AG09309 (cell line): ENCODE measurements at places on chromosomes 6 and 20.

GRCh38 chr20:37042986-37043972 is 52.5 kb downstream of the RBL1 start:
- DNase-seq: no peak

- DNase-seq: no peak
Observed at GRCh38 chr6:41258196-41258493, 28.3 kb downstream of the TREM1 start.

- DNase-seq: peak; percentile 17
Observed at GRCh38 chr6:83153883-83154521, 39.1 kb downstream of the PGM3 start.

DNA sequence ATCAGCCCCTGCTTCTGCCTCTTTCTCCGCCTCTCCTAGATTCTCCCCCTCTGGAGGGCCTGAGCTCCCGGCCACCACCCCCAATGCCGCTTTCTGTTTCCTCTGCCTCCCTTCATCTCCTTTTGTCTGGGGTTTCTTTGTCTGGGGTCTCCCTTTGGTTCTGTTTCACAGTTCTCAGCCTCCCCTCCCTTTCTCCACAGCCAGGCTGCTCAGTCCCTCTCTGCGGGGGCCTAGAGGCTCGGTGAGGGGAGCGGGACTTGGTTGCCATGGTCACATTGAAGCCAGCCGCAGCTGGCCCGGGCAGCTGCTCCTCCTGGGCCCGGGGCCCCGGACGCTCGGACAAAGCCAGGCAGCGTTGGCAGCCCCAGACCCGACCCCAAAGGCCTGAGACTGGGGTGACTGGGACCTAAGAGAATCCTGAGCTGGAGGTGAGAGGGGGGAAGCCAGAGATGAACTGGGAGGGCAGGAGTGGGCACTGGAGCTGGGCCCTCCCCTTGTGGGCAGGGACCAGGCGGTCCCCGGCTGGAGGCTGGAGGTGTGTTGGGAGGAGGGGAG is 3.5 kb upstream of the DDR1 start:
- DNase-seq: no peak

- DNase-seq: no peak
Observed at GRCh38 chr6:70166088-70166958, 136.6 kb downstream of the COL9A1 start.

DNA sequence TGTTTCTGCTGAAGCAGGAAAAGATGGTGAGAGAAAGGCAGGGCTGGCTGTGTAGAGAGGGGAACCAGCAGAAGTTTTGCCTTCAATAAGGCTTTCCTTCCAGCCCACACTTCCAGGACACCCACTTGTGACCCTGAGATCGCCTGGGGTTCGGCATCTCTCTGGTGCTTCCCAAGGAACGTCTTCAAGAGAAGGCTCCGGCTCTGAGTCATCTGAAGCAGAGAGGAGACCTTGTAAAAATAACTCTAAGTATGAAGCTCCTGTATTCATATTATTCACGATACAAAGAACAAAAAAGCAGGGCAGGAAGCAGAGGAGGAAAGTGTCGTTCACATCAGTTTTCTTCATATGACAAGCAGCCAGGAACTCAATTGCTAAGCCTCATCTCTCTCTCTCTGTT is 95.4 kb upstream of the MRPS10 start:
- DNase-seq: no peak

- no peak for DNase-seq
Observed at GRCh38 chr6:44761046-44761445, 373.5 kb downstream of the CDC5L start.

GRCh38 chr20:52616629-52617028 is 355.5 kb upstream of the TSHZ2 start:
- DNase-seq: no peak

DNA sequence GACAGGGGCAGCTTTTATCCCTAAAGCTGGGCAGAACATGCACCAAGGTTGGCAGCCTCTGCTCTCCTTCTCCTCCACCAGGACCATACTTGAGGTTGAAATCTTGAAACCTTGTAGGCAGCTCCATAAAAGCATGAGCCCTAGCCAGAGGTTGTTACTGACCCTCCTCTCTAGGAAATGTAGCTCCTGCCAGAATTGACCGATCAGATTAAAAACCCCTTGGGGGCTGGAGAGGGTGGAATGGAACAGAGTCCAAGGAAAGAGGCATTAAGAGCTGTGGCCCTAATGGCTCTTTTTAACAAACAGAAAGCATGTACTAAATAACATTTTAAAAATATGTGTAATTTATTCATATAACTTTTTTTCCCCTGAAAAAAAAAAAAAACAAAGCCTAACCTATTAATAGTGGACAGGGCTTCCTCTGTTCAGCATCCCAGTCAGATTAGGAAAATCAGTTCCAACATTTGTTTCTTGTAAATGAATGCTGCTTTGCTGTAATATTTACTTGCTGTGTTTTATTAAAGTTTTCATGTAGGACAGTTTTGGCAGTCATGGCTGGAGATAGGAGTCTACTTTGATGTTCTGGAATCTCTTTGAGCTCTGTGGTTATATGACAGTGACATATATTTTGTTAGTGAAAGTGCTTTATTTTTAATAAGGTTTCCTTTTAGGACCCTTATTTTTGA is 41.3 kb downstream of the MTHFD1L start:
- no peak for DNase-seq

GRCh38 chr6:24072038-24072746 is 53.8 kb upstream of the NRSN1 start:
- no peak for DNase-seq

DNA sequence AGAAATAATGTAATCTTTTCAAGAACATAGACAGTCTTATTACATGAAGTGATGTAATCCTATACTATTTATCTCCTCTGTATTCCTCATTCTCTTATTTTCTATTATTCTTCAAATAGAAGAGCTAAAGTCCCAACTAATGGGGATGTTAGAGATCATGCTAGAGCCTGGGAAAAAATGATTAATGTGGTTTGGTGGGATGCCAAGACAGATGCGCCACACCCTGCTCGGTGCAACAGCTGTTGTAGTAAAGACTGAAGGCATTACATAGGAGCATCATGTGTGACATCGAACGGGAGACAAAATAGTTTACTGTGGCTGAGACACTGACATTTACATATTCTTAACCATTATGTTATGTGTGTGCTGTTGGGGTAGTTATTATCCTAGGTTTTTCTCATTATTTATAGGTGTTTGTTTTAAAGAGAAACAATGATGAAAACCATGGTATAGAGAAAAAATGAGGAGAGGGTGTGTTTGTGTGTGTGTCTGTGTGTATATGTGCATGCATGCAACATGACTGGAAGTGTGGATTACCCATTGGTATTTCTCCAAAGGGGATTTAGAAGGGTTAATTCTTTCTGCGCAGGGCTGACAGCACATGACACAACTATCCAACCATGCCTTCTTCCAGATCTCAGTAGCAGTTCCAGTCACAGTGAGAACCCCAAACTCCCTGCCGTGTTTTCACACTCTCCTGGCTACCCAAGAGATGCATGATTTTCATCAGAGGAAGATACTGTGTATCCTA is 155.3 kb downstream of the EYA4 start:
- no peak for DNase-seq

GRCh38 chr6:87574237-87574804 is 15.5 kb downstream of the RARS2 start:
- DNase-seq: no peak

DNA sequence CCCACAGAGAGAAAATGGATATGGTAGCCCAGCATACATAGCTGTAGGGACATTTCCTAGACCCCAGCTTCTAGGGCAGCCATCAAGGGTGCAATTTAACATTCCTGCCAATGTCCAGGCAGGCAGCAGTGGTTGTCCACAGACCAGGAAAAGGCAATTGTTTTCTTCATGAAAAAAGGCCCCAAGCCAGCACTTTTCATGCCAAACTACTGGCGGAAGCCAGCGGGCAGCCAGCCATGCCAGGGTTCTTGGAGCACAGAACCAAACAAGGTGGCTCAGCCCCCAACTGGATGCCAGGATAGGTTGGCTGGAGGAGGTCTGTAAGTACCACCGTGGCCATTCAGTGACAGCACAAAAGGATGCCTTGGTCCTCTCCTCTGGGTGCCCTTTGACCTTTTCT is 94.6 kb downstream of the BANF2 start:
- no peak for DNase-seq

- no peak for DNase-seq
Observed at GRCh38 chr6:21846541-21847451, 253.2 kb downstream of the SOX4 start.

DNA sequence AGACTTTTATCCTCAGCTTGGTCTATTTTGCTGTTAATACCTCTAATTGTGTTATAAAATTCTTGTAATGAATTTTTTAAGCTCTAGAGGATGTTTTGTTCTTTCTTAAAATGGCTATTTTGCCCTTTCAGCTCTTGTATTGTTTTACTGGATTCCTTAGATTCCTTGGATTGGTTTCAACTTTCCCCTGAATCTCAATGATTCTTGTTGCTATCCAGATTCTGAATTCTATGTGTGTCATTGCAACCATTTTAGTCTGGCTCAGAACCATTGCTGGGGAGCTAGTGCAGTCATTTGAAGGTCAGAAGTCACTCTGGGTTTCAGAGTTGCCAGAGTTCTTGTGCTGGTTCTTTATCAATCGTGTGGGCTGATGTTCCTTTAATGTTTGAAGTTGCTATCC is 37.1 kb downstream of the OTOR start:
- DNase-seq: no peak

DNA sequence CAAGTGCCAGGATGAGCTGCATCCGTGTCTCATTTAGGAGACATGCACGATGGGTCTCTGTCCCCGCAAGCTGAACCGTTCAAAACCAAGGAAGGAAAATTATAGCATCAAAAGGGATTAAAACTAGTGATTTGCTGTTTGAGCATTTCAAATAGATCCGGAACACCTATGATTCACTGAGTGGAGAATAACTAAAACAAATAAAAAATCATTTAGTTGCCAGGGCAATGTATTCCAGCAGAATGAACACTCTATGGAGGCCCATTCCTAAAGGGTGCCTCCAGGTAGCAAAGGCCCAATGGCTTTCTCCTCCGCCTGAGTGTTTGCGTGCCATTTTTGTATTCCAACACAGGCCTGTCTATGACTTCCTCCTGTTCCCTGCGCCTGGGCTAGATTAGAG is 354.8 kb downstream of the ZFAND3 start:
- no peak for DNase-seq

GRCh38 chr6:110703906-110704594 is 111.2 kb downstream of the CDK19 start:
- DNase-seq: no peak

DNA sequence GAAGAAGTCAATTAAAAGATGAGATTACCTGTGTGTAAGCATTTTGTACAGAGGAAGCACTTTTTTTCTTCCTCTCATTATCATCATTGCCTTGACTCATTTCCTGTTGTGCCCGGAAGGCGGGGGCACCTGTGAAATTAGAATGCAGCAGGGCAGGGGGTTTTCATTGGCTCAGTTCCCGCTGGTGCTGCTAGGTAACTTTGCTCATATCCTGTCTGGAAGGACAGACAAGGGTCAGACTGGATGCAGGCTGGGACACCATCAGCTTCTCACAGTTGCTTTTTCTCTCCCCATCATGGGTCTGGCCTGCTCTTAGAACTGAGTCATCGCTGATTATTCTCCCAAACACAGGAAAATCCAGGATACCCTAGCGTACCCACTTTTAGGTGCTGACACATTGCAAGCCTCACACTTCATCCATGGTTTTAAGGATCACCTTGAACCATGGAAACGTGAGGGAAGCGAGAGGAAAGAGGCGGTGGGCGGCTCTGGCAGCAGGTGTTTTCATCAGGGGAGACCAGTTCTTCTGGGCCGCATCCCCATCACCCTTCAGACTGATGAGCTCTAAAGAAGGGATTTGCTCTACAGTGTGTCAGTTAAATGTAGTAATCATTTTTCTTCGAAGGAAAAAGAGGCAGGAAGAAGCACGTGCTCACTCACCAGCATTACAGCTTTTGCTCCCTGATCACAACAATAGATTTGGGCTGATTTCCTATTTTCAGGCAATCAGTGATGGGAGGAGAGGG is 195.7 kb upstream of the SASH1 start:
- DNase-seq: no peak

DNA sequence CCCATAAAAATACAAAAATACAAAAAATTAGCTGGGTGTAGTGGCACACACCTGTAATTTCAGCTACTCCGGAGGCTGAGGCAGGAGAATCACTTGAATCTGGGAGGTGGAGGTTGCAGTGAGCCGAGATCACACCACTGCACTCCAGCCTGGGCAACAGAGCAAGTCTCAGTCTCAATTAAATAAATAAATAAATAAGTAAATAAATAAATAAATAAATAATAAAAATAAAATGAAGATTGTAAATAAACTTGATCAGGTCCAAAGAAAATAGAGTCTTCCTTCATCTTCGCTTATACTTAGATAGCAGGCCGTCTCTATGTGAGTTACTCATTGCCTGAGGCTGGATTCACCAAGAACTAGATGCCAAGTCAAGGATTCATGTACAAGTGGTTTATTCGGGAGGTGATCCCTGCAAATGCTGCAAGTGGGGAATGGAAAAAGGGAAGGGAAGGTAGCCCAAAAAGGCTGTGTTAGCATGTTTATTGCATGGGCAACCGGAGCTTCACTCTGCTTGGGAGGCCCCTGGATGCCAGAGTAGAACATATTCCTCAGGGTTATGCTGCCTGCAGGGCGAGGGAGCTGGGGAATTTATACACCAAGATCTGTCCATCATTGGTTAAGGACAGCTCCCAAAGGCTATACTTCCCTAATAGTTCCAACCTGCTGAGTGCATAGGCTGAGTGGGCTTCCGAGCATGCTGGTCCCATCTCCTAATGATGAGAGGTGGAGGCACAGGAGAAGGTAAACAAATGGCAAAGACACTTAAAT is 16.3 kb downstream of the PRND start:
- no peak for DNase-seq

- no peak for DNase-seq
Observed at GRCh38 chr20:25398376-25399036, 7.9 kb upstream of the ABHD12 start.

GRCh38 chr6:3773678-3774298 is 22.3 kb upstream of the PXDC1 start:
- no peak for DNase-seq

GRCh38 chr6:28864326-28864923 is 59.4 kb downstream of the TRIM27 start:
- no peak for DNase-seq

- DNase-seq: no peak
Observed at GRCh38 chr6:166737261-166737660, 110.2 kb upstream of the RPS6KA2 start.

DNA sequence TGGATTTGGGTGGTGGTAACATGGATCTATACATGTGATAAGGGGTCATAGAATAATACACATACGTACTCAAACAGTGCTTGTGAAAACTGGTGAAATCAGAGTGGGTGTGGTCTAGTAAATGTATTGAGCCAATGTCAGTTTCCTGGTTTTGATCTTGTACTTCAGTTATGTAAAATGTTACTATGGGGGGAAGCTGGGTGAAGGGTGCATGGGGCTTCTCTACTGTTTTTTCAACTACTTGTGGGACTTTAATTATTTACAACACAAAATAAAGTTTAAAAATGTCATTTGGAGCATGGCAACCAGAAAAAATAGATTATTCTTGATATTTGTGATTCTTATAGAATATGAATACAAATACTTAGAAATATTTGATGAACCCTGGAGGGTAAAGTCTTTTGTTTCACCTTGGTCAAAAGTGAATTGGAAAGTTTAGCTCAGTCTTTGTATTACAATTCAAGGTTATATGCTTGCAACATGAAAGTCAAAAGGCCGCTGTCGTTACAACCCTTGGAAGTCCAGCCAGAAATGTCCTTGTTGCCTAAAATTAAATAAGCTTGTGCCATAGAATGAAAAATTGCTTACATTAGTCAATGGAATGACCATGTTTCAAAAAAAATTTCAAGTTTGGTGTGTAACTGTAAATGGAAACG is 74.1 kb downstream of the TXNDC5 start:
- no peak for DNase-seq

GRCh38 chr20:57272883-57273535 is 6.6 kb upstream of the BMP7 start:
- no peak for DNase-seq
